Psoas muscle (tissue), 8 donors: ENCODE measurements at places on chromosomes 16 and 17.

DNA sequence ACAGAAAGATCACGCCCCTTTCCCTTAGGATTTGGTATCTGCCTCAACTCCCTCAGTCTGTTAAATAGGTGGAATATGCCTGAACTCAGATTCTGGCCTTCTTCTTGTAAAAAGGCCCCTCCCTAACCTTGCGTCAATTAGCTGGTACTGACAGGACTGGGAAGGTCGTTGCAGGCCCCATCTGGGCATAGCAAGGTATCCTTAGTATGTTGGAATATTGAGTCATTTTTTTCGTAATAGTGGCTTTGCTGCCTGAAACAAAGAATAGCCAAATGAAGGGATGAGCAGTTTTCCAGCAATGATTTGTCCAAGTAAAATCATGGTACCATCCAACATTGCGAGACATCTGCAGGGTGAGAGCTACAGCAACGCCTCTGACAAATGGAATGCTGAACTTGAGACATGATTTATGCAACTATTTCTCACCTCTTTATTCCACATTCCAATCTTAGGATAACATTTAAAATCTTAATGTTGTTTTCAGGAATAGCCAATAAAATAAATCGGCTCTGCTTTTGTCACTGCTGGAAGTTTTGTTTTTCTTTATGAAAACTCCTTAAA lies 39.3 kb upstream of the BRD7 start:
- DNase-seq, result no peak

DNA sequence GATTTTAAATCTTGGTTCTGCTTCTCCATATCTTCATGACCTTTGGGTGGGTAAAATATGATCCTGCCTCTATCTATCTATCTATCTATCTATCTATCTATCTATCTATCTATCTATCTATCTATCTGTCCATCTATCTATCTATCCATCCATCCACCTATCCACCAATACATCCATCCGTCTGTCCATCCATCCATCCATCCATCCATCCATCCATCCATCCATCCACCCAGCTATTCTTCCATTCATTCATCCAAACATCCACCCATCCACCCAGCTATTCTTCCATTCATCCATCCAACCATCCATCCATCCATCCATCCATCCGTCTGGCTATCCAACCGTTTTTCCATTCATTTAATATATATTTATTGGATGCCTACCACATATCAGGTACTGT lies 11.5 kb downstream of the PRKCB start:
- DNase-seq, result no peak

DNA sequence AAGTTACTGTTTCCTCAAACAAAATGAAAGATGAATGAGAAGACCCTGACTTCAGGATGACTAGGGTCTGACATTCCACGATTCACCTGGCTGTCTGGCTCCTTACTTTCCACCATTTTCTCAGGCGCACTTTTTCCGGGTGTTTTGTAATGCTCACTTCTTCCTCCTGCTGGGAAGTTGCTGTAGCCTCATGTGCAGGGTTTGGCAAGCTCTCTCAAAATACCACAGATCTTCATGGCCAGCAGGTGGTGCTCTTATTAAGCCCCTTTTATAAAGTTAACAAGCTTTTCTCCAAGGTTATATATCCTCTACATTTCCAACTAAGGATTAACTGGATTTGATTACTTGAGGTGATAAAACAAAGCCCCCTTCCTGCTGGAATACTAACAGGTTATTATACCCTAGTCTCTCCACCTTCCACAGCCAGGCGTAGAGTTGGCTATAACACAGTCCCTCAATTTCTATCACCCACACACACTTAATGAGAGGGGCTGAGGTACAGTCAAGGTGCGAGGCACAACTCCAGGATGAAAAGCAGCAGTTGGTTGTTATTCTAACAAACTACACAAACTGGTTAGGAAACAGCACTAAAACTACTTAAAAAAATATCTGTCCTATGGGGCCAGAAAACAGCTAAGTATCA lies 45.4 kb downstream of the STH start:
- no peak for DNase-seq

GRCh38 chr17:21176773-21177395 lies 37.1 kb downstream of the TMEM11 start:
- DNase-seq, result no peak

DNA sequence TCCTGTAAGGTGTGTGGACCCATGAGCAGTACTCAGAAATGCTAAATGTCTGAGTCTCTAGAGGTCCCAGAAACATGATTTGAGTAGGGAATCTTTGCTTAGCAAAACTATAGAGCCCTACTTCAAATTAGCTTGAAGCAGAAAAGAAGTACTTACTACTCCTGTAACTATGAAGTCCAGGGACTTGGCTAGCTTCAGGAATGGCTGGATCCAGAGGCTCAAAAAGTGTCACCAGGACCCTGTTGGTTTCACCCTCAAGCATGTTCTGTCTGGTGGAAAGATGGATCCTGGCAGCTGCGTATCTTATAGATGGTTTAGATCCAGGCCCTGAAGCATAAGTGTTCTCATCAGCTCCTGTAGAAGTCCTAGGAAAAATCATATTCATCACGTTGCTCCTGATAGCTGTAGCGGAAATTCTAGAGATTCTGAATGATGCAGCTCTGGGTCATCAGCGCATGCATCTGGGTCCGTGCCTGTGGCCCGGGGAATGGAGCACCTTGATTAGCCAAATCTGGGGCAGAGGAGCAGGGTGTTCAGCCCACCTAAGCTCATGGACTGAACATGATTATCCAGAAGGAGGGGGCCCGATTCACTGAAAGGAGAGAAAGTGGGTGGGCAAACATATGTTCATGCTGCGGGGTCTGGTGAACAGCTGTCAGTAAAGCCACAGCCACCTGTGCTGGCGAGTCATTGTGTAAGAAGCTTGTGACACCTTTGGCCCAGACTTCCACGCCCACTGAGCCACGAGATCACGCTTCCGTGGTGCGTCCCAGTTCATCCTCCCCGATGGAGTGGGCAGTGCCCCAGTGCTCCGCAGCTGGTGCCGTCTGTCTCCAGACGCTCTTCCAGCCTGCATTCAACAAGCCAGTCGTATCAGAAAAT lies 260.6 kb downstream of the CPPED1 start:
- DNase-seq, result no peak

DNA sequence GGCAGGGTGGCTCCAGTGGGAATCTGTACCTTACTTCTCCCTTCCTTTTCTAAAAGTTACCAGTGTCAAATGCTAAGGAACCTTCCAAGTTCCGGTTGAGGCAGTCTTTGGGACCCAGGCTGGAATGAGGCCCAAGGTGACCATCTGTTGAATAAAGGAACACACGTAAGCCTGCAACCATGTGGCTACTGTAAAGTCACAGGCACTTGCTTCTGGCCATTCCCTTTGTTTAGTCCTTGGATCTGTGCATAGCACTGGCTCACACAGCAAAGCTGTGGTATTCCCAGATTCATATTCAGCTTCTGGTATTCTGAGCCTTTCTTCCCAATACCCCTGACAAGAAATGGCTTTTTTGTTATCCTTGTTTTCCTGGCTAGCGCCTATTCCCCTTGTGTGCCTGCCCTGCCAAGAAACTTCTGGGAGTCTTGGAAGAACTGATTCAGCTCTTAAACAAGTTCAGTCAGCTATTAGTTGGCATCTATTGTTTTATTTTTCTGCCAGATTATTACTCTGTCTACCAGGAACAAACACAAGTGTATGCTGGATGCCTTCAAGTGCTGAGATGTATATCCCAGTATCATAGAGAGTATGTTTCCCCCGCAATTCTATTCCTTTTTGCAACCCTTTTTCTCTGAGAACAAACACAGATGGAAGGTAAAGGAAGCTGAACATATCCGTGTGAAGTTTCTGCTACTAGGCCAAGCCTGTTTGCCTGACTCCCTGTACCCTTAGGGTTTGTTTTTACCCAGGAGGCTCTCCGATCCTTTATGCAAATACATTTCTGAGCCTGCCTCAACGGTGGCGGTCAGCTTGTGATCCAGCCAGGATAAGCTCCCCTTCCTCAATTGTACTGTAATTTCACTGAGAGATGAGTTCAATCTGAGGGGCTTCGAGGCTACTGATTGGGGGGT lies 13.2 kb downstream of the TMEM238L start:
- DNase-seq, result no peak

DNA sequence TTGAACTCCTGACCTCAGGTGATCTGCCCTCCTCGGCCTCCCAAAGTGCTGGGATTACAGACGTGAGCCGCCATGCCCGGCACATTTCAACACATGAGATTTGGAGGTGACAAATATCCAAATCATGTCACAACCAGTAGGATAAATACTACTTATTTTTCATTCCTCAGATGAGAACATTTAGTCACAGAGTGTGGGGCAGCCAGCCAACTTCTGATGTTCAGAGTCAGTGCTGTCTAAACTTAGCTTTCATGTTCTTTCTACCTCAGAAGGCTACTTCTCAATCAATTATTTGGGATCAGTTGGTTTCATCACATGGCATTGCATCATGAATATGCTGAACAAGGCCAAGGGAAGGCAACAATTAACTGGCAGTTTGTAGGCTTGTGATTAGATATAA lies 134.5 kb downstream of the CDH13 start:
- peak; percentile 92 for DNase-seq

GRCh38 chr16:38941-39892 lies 14.2 kb downstream of the POLR3K start:
- no peak for DNase-seq

GRCh38 chr17:47076171-47076570 lies 97.1 kb upstream of the RPRML start:
- DNase-seq, result no peak

DNA sequence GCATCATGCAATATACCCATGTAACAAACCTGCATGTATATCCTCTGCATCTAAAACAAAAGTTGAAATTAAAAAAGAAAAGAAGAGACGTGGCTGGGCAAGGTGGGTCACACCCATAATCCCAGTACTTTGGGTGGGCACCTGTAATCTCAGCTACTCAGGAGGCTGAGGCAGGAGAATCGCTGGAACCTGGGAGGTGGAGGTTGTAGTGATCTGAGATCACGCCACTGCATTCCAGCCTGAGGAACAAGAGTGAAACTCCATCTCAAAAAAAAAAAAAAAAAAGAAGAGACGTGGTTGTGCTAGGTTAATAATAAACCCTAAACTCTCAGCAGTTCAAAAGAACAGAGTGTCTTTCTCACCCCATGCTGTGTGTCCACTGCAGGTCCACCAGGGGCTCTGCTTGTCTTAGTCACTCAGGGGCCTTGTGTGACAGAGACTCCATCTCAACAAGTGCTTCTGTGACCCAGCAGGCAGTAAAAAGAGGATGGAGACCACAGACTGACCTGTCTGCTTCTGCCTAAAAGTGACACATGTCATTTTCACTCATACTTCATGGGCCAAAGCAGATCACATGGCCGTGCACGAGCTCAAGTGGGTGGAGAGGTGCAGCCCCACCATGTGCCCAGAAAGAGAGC lies 22.3 kb upstream of the N4BP1 start:
- no peak for DNase-seq

- no peak for DNase-seq
These were observed 71.5 kb downstream of the WWP2 start for GRCh38 chr16:69833357-69834282.

GRCh38 chr17:14793237-14793636 lies 471.9 kb downstream of the PMP22 start:
- DNase-seq, result no peak

DNA sequence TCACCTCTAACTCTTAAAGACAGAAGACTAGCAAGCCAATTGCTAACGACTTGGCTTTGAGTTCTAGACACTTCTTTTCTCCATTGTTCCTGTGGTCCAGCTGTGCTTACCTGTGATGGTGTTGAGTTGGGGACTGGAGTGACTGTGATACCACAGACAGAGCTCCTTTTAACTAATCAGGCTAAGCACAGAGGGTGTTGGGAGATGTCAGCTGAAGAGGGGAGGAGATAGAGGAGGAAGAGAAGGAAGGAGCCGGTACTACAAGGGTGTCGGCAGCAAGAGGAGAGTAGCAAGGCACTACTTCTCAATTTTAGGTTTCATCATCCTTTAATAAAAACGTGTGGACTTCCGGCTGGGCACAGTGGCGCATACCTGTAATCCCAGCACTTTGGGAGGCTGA lies 5.1 kb upstream of the MYO1D start:
- DNase-seq, result no peak

DNA sequence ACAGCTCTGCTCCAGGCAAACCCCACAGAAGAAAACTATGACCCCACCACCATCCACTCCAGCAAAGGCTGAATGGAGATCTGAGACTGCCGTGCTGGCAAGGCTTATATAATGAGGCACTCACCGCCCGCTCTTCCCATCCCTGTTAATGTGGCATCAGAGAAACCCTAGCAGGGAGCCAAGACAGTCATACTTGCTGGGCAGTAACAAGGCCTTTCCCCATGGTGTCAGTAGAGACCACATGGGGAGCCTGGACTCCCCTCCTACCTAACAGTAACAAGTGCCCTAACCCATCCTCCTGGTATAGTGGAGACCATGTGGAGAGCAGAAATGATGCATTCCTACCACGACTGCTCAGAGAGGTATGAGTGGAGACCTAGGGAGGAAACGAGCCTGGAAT lies 235.2 kb downstream of the C16orf78 start:
- no peak for DNase-seq

GRCh38 chr16:72721981-72722380 lies 325.9 kb downstream of the ZFHX3 start:
- no peak for DNase-seq

- DNase-seq, result no peak
These were observed 32.4 kb downstream of the TIMM22 start for GRCh38 chr17:1029196-1029921.

GRCh38 chr16:12171706-12172105 lies 195.2 kb downstream of the SNX29 start:
- DNase-seq, result no peak

GRCh38 chr17:60089096-60089806 lies 10.5 kb upstream of the HEATR6 start:
- no peak for DNase-seq

DNA sequence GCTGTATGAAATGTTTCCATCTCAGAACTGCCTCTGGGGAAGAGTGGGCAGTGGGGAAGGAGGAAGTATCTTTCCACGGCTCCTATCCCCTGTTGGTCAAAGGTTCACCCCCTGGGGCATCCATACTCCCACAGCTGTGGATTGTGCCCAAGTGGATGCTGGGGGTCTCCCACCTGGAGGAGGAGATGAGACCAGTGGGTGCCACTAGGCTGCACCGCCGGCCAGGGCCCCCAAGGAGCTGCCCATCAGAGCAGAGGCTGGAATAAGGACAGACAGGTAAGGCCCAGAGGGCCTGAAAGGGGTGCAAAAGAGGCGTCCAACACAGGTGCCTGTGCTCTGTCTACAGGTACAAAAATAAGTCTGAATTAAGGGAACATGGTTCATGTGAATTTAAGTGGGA lies 87.5 kb downstream of the WSCD1 start:
- no peak for DNase-seq

GRCh38 chr16:75379911-75380847 lies 53.1 kb downstream of the CFDP1 start:
- no peak for DNase-seq

GRCh38 chr16:28182183-28182582 lies 29.6 kb downstream of the XPO6 start:
- DNase-seq, result no peak

DNA sequence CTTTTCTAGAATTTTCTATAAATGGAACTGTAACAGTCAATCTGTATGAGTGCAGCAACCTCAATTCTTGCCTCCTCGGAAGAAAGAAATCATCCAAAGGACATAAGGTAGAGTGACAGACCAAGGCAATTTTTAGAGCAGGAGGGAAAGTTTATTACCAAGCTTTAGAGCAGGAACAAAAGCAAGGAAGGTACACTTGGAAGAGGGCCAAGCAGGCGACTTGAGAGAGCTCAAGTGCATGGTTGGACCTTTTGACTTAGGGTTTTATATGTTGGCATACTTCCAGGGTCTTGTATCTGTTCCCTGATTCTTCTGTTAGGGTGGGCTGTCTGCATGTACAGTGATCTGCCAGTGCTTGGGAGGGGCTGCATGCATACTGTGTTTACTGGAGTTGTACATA lies 50.3 kb downstream of the SCNN1G start:
- no peak for DNase-seq

GRCh38 chr16:5895137-5895536 lies 797.5 kb upstream of the EEF2KMT start:
- no peak for DNase-seq
